ENCODE measurements at places on chromosomes 7 and 10. TPM values are rescaled to one million over a fixed set of nuclear protein-coding genes. Genes with fewer than 3 reads are reported as not detected.

The CUL1 gene
- 33.1 TPM for polyA plus RNA-seq

The CNTNAP2 gene
- 0.59 TPM for polyA plus RNA-seq

The RAMP3 gene
- polyA plus RNA-seq, result not detected

The STEAP4 gene
- polyA plus RNA-seq, result 0.04 TPM

The ADAM12 gene
- 0.04 TPM for polyA plus RNA-seq

GRCh38 chr7:29494350-29494749, 69.3 kb upstream of the PRR15 start:
- no peak for DNase-seq

DNA sequence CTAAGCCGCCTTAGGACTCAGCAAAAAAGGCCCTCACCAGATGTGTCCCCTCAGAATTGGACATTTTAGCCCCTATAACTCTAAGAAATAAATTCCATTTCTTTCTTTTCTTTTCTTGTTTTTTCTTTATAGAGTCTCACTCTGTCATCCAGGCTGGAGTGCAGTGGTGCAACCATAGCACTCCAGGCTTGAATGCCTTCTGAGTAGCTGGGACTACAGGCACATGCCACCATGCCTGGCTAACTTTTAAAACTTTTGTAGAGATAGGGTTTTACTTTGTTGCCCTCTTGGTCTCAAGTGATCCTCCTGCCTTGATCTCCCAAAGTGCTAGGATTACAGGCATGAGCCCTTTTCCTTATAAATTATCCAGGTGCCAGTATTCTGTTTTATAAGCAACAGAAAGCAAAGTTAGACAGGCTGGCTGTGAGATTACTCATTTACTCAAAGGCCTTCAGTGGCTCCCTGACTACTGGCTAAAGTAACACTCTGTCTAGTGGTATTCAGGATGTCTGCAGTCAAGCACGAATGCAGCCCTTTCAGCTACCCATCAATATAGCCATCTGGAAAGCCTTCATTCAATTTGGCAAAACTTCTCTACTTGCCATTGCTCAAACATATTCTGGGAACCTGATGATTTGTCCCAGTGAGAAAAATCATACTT, 128.6 kb downstream of the ICA1 start:
- DNase-seq, result no peak

- DNase-seq, result no peak
Measured at GRCh38 chr7:151226560-151226874, 488 bp downstream of the ABCF2 start.

GRCh38 chr10:79387974-79388850, 40.9 kb downstream of the PPIF start:
- no peak for DNase-seq

DNA sequence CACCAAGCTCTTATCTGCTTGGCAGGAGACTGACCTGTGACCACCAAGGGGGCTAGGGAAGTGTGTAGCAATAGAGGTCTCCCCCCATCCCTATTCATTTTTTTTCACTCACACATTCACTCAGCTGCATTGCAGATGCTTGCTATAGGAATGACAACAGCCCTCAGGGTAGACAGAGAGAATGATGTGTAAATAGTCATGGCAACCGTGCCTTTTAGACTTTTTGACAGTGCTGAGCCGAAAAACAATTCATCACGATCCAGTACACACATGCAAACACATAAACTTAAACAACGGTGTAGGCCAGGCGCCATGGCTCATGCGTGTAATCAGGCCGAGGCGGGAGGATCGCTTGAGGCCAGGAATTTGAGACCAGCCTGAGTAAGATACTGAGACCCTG, 7.6 kb upstream of the ELN start:
- DNase-seq, result no peak

- no peak for DNase-seq
Measured at GRCh38 chr7:134908289-134908688, 78.0 kb upstream of the AGBL3 start.

DNA sequence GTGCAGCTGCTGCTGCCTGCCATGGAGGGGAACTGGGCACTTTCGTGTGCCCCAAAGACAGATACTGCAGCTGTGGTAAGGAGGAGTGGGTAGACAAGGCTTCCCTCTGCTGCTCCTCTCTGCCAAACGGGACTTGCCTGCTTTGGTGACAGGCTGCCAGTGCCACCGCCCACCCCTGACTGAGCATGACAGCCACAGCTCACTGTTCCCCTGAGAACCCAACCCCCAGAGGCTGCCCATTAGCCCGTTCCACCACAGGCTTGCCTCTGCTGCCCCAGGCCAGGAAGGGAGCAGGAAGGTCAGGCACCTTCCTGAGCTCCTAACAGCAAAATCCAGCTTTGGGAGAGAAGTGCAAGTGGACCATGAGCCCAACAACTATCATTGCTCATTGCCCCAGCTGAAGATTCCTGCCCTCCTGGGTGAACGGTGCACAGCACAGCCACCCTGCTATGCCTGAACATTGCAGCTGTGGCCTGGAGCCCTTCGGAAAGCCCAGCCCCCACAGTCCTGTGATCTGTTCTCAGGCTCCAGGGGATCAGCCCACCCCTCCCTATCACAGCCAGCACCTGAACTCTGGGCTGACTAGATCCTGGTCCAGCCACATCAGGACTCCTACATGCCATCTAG, 58.7 kb upstream of the ANTXRL start:
- DNase-seq, result no peak

DNA sequence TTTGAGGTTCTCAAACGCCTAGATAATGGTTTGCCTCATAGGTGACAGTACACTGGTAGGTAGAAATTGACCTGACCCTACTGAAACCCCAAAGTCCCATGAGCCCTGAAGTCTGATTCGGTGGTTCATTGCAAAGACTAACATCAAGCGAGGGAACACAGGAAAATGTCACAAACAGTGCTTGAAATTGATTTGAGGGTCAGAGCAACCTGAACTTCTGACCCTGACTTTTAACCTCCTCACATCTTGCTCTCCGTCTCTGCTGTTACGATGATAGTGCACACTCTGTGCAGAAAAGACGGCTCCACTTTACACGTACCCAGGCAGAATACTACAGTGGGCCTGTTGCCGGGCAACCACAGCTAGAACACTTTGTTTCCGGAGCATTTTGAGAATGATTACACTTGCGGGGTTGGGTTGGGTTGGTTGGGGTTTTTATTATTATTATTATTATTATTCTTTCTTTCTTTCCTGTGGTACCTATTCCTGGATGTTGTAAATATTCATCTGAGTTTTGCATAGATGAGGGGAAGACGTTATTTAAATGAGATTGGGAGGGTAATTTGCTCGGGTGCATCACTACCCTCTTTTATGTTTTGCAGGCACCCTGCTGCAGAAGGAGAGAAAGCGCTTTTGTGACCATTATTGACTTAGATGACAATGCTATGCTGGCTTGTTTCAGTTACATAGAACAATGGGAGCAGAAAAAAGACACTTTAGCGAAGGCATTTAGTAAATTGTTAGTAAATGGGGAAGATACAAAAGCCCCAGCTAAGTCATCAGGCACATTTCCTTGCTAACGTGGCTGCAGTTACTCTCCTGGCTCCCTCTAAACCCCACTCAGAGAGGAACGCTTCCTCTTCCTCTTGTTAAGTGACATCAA, 438.1 kb upstream of the NRP1 start:
- DNase-seq, result no peak

GRCh38 chr7:114784177-114784576, 137.7 kb upstream of the MDFIC start:
- no peak for DNase-seq

DNA sequence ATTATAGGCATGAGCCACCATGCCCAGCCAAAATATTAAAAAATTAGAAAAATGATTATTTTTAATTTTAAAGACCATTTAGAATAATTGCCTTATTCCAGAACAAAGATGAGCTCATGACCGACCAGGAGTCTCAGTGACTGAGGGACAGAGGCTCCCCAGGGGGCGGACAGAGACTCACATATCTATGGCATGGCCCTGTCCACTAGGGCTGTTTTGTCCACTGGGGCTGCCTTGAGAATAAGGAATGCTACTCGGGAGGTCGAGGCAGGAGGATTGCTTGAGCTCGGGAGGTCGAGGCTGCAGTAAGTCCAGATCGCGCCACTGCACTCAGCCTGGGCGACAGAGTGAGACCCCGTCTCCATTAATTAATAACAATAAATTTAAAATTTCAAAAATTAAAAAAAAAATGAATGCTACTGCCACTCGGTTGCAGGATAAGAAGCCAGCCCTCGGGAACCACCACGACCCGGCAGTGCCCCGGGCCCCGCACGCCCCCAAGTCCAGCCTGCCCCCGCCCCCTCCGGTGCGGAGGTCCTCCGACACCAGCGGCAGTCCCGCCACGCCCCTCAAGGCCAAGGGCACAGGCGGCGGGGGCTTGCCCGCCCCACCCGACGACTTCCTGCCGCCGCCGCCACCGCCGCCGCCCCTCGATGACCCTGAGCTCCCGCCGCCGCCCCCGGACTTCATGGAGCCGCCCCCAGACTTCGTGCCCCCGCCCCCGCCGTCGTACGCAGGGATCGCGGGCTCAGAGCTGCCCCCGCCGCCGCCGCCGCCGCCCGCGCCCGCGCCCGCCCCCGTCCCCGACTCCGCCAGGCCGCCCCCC, 128.6 kb downstream of the APBB1IP start:
- no peak for DNase-seq

DNA sequence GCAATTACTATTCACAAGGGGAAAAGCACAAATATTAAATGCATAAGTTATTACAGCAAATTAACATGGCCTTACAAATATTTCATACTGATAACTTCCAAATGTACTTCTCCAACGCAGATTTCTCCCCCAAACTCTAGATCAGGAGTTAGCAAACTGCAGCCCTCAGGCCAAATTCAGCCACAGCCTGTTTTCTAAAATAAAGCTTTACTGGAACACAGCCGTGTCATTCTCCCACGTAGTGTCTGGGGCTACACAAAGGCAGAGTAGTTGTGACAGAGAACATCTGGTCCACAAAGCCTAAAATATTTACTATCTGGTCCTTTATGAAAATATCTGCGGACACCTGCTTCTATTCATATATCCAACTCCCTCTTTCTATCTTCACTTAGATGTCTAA, 151.8 kb upstream of the AHR start:
- no peak for DNase-seq
